Daoy (cell line): ENCODE measurements at places on chromosomes 3 and 15. TPM values are rescaled to one million over a fixed set of nuclear protein-coding genes. Genes with fewer than 3 reads are reported as not detected.

CHRNB4 gene
- total RNA-seq, result 0.06 TPM in 1 of 2 replicates, not detected in the other

CLDN18 gene
- total RNA-seq, result not detected in 2 replicates

C3orf85 gene
- total RNA-seq, result not detected in 2 replicates

EPHB1 gene
- total RNA-seq, result 2.5 and 4.2 TPM in 2 replicates

TF gene
- not detected in 2 replicates for total RNA-seq

LRRC2 gene
- total RNA-seq, result 0.36 and 0.40 TPM in 2 replicates

SPINK8 gene
- not detected in 2 replicates for total RNA-seq

MUSTN1 gene
- not detected in 2 replicates for total RNA-seq

SEMA3B gene
- 2.6 and 5.0 TPM in 2 replicates for total RNA-seq

GABRR3 gene
- total RNA-seq, result not detected in 2 replicates

SCG5 gene
- total RNA-seq, result 1.8 and 3.0 TPM in 2 replicates

MB21D2 gene
- total RNA-seq, result 43.2 and 54.1 TPM in 2 replicates

SLITRK3 gene
- total RNA-seq, result not detected in 2 replicates

CAMK2N2 gene
- total RNA-seq, result 0.11 and 0.95 TPM in 2 replicates

ROBO1 gene
- 17.8 and 19.5 TPM in 2 replicates for total RNA-seq

TMF1 gene
- 11.0 and 19.3 TPM in 2 replicates for total RNA-seq

LIPC gene
- total RNA-seq, result 0.74 and 1.5 TPM in 2 replicates

WDR93 gene
- total RNA-seq, result 0.06 TPM in 1 of 2 replicates, not detected in the other

CP gene
- not detected in 2 replicates for total RNA-seq
